NCI-H345 (cell line): ENCODE measurements at places on chromosomes 11 and 22.
A peak's percentile ranks its signal among the peaks of the same experiment; 100 is the strongest.

- no peak for DNase-seq
Measured at GRCh38 chr22:19766511-19767426, 6.2 kb downstream of the TBX1 start.

DNA sequence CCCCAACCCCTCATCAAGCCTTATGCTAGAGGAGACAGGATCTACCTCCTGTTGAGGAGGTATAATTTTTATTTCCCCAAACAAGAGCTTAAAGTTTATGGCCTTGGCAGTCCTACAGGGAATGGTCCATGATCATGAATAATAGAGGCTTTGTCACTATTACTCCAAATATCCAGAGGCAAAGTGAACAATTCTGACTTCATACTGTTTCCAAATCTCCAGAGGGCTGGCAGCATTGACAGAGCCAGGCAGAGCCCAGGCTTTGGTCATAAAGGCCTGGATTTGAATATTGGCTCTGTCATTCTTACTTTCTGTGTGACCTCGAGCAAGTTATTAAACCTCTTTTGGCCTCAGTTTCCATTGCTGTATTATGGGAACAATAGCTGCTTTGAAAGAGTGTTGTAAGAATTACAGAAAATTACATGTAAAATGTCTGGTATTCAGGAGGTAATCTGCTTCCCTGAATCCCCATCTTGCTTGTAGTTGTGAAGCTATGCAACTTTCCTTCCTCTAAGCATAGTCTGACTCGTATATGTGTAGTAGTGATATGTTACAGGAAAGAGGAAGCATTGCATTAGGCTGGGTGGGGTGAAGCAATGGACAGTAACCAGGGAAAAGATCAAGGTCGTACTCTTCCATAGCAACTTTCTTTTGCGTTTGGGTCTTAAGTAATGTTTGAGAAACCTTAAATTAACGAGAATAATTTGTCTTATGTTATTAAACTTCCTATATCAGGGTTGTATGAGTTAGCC, 88.8 kb downstream of the CD44 start:
- DNase-seq, result no peak

- DNase-seq, result peak; percentile 52
Measured at GRCh38 chr11:2481253-2481652, 36.4 kb downstream of the KCNQ1 start.

DNA sequence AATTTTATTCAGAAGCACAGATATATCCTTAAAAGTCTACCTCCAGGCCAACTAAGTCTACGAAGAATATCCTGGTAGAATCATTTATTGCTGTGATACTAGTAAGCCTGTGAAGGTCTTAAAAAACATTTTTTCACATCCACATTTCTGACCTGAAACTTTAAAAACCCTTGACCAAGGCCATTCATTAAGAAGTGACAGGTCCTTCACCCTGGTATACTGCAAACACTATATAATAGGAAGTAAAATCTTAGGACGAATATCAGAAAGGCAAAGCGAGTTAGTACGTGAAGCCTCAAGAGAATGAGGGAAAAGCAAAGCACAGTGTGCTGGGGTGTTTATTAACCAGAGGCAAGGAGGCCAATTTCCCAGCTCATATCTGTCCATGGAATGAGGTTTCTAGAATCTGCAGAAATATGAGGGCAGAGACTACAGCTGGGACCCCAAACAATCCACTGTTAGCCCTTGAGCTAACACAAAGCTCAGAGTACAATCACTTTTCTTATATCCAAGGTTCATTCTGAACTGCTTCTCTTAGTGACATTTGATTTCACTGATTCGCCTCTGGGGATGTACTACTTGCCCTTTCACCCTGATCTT, 71.0 kb downstream of the AMBRA1 start:
- DNase-seq, result no peak

- DNase-seq, result no peak
Measured at GRCh38 chr11:43941257-43941994, 1.0 kb upstream of the C11orf96 start.

DNA sequence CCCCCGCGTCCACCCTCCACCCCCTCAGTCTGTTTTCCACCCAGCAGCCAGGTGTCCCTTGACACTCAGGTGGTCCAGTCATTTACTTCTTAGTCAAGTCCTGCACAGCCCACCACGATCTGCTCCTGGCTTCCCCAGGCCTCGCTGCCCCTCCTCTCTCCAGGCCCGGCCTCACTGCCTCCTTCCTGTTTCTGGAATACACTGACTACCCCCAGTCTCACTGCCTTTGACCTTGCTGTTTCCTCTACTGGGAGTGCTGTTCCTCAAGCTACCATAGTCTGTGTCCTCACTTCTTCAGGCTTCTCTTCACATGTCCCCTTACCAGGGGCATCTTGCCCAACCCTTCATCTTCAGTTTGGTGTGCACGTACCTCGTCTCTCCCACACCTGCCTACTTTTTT, 7.4 kb downstream of the MCM5 start:
- no peak for DNase-seq

DNA sequence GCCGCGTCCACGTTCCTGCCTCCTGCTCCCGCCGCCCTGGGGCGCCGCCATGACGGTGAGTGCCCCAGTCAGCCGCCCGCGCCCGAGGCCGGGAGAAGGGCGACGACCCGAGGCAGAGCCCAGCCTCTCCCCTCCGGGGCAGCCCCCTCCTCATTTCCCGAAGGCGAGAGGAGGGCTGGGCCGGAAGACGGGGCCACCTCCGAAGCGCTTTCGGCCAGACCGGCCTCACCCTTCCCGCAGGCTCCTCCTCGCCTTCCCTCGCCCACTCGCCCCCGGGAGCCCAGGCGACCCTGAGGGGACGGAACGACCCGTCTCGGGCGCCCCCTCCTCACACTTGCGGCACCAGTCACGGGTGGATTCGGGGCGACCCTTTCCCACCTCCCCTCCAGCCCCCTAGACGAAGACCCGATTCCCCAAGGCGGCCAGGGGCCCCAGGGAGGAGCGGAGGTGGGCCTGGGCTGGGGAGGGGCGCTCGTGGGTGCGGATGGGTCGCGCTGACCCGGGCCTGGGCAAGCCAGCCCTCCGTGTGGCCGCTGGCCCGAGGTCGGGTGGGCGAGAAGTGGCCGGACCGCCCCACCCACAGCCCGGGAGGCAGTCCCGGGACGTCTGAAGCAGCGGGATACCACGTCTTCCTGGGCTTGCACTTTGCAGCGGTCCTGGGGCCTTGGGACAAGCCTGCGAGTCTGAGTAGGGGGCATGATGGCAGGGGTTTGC, 49.7 kb downstream of the TRIOBP start:
- DNase-seq, result no peak

DNA sequence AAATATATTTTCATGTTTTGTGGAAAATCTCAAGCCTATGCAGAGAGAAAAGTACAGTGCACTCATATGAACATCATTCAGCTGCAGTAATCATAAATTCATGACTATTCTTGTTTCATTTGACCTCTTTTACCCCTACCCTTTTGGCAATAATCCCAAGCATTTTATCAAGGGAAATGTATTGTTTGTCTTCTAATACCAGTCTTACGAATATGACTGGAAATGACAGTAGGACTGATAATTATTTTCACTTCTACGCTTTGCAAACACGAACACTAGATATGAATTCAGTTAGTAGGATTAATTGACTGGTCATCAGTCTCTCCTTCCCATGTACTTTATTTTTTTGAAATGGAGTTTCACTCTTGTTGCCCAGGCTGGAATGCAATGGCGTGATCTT, 90.3 kb downstream of the MTMR3 start:
- no peak for DNase-seq

GRCh38 chr22:26689513-26690301, 32.3 kb downstream of the MIAT start:
- DNase-seq, result no peak

GRCh38 chr22:49042877-49043859, 784.5 kb downstream of the BRD1 start:
- DNase-seq, result no peak

- no peak for DNase-seq
Measured at GRCh38 chr11:41872426-41872825, 413.0 kb upstream of the LRRC4C start.

DNA sequence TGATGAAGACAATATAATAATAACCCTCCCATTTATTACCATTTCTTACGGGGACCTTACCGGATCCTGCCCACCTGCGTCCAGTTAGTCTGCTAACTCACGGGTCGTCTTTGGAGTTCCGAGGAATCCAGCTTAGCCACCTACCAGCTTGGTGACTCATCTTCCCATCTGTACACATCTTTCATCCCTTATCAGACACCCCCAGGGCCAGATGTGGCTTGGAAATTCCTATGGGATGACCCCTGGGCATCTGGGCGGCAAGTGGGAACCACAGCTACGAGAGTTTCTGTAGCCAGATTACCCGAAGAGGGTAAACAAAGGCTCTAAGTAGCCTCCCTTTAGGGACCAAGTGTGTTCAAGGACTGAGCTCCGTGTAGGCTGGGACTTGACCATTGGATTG, 12.8 kb upstream of the PRR5 start:
- no peak for DNase-seq

- no peak for DNase-seq
Measured at GRCh38 chr22:27318516-27318915, 483.0 kb downstream of the MN1 start.

GRCh38 chr11:75496305-75496752, 29.4 kb downstream of the GDPD5 start:
- no peak for DNase-seq

DNA sequence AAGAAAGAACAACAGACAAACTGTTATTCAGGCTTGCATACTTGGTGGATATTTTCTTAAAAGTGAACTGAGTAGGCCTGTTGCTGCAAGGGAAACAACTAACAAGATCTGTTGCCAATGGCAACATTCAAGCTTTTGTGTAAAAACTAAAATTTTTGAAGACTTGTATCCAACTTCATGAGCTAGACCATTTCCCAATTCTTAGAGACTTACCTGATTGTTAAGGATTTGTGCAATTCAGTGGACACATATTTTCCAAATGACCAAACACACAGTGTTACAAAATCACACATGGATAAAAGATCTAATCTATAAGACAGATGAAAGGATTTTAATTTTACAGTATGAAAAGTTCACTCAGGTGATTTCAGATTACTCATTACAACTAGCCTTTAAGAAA, 564.1 kb downstream of the CNTN5 start:
- no peak for DNase-seq

DNA sequence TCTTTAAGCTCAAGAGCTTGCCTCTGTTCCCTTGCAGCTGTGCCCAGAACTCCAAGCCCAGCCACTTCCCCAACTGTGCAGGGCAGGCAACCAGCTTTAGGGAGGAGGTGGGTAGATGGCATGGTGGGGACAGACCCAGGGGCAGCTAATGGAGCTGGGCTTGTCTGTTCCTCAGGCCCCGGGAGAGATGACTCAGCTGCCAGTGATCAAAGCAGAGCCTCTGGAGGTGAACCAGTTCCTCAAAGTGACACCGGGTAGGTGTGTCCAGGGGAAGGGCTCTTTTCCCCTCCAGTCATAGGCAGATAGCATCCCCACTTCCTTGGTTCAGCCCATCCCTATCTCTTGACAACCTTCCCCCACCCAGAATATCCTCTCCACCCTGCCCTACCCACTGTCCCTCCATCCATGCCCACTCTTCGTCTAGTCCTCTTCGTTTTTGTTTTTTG, 32.4 kb downstream of the CREB3L1 start:
- DNase-seq, result no peak

DNA sequence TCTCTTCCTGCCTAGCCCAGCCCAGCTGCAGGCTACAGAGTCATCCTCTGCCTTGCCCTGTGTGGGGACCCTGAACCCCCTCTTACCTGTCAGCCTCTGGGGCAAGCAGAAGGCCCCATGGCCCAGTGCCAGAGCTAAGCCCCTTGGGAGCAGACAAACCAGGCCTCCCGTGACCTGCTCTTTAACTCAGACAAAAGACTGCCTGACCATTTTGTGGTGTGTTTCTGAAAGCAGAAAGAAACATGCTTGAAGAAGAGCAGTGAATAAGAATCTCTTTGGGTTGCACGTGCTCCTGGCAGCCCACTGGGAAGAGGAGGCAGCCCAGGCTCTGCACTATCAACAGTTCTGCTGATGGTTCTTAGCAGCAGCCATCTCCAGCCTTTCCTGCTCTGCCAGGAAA, 118.6 kb downstream of the GRIK4 start:
- DNase-seq, result no peak

DNA sequence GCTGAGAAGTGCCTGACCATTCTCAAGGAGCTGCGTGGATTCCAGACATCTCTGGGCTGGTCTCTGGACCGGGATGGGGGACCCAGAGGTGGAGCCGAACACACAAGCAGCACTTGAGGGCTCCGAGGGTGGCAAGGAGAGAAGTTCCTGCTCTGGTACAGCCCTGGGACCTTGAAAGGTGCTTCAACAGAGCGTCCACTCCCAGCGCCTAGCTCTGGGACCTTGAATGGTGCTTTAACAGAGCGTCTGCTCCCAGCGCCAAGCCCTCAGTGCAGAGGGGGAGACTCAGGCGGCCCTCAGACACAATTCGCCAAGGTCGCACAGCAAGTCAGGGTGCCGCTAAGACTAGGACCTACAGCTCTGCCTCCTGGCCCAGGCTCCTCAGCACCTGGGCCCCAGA, 10.6 kb upstream of the NPAS4 start:
- DNase-seq, result no peak

DNA sequence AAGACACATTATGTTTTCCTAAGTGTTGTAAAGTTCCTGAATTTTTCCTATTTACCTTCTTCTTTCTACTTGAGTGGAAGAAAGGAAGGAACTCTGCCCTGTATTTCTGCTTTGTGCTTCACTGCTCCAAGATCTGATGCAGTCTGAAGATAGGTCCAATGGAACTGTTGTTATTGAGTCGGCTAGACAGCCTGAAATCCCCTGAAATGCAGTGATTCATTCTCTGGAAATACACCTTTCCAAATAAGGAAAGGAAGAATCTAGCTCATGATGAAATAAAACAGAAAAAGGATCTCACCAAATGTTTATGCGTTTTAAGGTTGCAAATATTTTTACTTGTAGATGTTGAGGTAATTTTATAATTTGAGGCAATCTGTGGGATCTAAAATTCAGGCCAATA, 322.8 kb downstream of the GUCY1A2 start:
- no peak for DNase-seq

DNA sequence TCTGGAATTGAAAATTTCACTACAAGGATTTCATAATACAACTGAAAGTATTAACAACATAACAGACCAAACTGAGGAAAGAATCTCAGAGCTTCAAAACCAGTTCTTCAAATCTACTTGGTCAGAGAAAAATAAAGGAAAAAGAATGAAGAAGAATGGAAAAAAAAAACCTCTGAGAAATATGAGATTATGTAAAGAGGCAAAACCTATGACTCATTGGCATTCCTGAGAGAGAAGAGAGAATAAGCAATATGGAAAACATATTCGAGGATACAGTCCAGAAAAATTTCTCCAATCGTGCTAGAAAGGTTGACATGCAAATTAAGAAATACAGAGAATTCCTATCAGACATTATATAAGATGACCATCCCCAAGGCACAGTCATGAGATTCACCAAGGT, 23.4 kb upstream of the GPR83 start:
- DNase-seq, result no peak
